ENCODE measurements at places on chromosomes 6 and 20.

- DNase-seq: no peak
Measured at GRCh38 chr6:47206626-47207025, 103.1 kb downstream of the TNFRSF21 start.

DNA sequence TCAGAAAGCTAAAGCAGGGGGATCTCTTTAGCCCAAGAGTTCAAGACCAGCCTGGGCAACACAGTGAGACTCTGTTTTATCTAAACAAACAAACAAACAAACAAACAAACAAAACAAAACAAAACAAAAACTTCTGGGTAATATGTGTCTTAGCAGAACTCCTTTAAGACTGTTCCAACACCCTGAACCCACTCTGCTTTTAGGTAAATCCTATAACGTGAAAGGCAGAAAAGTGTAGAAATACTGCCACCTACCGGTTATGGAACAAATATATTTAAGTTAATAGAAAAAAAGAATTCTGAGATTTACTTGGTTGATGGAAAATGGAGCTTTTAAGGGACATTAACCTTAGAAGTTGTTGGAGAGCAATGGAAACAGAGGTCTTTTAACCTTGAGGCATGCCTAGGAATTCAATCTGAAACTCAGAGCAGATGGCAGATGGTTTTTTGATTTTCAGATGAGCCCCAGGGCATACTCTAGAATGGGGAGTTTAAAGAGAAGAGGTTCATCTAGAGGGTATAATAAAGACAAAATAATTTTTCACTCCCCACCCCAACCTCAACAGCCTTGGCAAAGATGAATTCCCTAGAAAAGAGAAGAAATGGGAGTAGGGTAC, 38.5 kb downstream of the SOD2 start:
- no peak for DNase-seq

- DNase-seq: no peak
Measured at GRCh38 chr6:33745548-33745947, 1.2 kb downstream of the IP6K3 start.

DNA sequence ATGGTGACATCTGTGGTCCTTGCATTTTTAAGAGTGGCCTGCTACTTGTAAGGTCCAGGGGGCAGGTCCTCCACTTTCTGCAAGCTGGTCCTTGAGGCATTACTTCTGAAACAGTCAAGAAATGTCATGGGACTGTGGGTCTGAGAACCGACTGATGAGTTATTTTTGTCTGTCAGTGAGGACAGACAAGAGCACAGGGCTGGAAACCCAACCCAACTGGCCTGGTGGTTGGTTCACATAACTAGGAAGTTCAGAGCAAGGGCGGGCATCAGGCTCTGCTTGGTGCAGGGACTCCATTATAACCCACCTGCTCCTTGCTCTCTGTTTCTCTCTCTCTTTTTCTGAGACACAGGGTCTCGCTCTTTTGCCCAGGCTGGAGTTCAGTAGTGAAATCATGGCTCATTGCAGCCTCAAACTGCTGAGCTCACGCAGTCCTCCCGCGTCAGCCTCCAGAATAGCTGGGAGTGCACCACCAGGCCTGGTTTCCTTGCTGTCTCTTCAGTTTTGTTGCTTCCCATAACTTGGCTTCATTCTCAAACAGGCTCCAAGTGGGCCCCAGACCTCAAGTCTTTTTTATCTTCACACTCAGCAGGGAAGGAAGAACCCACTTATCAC, 9.2 kb downstream of the CST3 start:
- no peak for DNase-seq

DNA sequence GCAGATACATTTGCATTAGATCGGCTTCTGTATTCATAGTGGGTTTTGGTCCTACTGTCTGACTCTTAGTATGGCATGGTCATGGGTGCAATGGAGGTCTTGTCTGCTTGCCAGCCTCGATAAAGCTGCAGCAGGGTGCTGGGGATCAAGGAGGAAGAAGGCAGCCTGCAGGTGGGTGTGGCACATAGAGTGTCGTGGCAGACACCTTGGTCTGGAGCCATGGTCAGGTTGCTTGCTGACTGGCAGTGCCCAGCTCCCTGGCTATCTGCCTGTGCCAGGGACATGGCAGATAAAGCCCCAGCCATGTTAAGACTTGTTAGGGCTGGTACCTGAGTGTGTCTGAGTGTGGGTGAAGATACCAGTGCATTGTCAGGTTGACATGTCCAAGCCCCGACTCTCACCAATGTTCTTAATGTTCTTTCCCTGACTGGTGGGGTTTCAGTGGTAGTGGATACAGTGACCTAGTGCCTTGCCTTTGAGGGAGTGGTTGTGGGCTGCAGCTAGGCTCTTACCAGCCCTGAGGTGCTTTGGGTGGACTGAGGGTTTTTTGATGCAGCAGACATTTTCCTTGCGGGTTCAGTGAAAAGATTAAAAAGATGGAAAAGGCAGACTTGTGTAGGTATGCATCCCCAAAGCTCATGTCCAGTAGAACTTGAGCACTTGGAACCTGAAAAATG, 1.8 kb downstream of the FAM83D start:
- DNase-seq: no peak

GRCh38 chr6:165184192-165184979, 125.0 kb downstream of the C6orf118 start:
- no peak for DNase-seq

DNA sequence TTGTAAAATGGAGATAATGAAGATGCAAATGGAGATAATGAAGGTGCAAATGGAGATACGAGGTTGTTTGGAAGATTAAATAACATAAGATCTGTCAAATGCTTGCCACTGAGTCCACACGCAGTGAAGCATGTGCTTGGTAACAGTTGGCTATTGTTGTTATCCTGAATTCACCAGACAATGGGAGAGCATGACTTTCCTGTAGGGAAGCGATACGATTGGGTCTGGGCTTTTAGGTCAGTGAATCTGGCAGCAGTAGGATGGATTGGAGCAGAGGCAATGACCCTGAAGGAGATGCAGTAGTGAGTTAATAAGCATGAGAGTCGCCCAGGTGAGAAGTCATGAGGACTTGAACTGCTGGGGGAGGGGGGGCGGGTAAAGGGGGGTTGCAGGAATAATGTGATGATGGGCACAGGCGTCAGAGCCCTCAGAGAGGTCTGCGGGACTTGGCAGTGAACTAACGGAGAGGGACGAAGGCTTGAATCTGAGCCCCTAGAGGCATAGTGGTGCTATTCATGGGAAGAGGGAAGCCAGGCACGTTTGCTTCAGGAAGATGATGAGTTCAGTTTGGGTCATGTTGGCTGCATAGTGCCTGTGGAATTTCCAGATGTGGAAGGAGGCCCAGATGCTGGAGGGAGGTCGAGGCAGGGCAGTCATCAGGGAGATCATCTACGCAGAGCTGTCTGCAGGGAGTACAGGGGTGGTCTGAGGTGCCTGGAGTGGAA, 55.4 kb downstream of the ZDHHC14 start:
- no peak for DNase-seq

DNA sequence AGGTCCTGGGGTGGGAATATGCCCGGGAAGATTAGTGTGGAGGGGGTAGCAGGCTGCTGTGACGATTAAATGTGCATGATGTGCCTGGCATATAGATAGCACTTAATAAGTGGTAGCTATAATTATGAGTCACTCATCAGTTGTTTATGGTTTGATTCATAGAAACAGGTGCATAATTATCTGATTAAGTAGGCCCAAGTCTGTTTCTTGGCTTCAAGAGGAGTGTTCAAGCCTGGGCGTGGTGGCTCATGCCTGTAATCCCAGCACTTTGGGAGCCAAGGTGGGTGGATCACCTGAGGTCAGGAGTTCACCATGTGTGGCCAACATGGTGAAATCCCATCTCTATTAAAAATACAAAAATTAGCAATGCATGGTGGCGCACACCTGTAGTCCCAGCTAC, 74.9 kb downstream of the QRSL1 start:
- DNase-seq: no peak

GRCh38 chr6:133612459-133612858, 276.5 kb upstream of the TCF21 start:
- no peak for DNase-seq

GRCh38 chr20:32473231-32474008, 111.7 kb downstream of the NOL4L start:
- no peak for DNase-seq

DNA sequence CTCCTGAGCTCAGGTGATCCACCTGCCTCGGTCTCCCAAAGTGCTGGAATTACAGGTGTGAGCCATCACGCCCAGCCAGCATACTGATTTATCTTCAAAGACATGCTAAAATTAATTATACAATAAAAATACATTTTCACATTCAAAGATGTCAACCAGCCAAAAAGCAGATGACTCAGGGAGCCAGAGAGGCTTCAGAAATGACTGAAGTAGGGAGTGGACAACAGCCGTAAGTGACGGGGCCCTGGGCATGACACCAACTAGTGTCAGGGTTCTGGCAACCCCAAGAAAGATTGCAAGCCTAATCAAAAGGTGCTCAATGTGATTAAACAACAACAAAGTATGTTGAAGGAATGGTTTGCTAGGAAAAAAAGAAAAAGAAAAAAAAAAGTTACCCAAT, 28.4 kb downstream of the GPLD1 start:
- no peak for DNase-seq

GRCh38 chr6:102215425-102215824, 821.9 kb downstream of the GRIK2 start:
- no peak for DNase-seq

- DNase-seq: no peak
Measured at GRCh38 chr6:102068349-102068929, 674.9 kb downstream of the GRIK2 start.

GRCh38 chr6:157330831-157331230, 7.5 kb upstream of the TMEM242 start:
- DNase-seq: no peak

GRCh38 chr20:31485450-31486339, 10.6 kb downstream of the REM1 start:
- no peak for DNase-seq

- DNase-seq: no peak
Measured at GRCh38 chr6:136962661-136963060, 40.6 kb downstream of the SLC35D3 start.

- DNase-seq: no peak
Measured at GRCh38 chr6:154611241-154611640, 100.8 kb upstream of the CNKSR3 start.

GRCh38 chr6:64792534-64792933, 914.5 kb downstream of the EYS start:
- no peak for DNase-seq

GRCh38 chr6:163648868-163649267, 234.3 kb downstream of the QKI start:
- DNase-seq: no peak

- DNase-seq: no peak
Measured at GRCh38 chr6:13252790-13253189, 75.5 kb downstream of the TBC1D7 start.

GRCh38 chr6:163712566-163712961, 298.0 kb downstream of the QKI start:
- DNase-seq: no peak

DNA sequence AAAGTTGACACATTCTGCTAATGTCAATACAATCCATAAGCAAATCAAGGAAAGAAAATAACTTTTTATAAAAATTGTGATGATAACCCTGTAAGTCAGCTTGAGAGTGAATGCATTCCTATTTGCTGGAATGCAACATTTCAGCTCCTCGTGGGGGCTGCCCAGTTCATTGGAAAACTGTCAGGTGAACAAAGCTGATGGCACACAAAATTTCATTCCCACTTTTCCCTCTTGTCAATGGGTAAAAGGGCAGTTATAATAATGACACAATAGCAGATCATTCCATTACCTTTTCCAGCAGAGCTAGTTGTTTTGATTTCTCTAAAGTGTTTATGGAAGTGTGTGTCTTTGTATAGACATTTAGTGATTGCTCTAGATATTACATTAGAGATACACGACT, 1124.6 kb upstream of the MAP3K7 start:
- DNase-seq: no peak

All from CD4-positive, alpha-beta memory T cell (primary cell).